ENCODE measurements at places on chromosomes 5 and 9.
A peak's percentile ranks its signal among the peaks of the same experiment; 100 is the strongest.

GRCh38 chr9:110257956-110258355, 1.6 kb upstream of the TXN start:
- DNase-seq: no peak

- DNase-seq: no peak
Measured at GRCh38 chr9:110192531-110193261, 15.3 kb downstream of the C9orf152 start.

GRCh38 chr9:136542241-136543040, 3.4 kb downstream of the NOTCH1 start:
- DNase-seq: no peak

DNA sequence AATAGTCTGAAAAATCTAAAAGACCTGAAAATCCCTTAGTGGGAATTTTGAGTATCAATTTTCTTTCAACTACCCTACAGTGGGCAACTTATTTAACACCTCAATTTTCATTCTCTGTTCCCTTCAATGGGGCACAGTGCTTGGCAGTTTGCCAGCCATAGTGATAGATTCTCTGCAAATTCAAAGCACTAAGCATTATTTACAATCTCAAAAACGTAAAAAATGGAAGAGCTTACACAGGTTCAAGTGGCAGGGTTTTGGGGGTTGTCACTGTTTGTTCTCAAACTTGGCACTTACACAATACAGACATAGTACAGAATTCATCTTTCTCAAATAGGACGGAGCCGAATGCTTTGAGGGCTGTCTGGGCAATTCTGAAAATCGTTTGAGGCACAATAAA, 515.0 kb downstream of the EFNA5 start:
- no peak for DNase-seq

DNA sequence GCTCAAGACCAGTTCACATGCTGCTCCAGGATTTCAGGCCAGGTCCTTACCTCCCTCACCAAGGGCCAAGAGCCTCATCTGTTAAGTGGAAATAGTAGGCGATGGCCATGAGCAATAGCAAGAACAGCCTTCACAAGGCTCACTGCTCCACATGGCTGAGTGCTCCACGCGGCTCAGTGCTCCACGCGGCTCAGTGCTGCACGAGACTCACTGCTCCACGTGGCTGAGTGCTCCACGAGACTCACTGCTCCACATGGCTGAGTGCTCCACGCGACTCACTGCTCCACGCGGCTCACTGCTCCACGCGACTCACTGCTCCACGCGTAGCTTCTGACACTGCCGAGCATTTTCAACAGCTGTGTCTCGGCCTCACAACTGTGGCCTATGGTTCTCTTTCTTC, 36.4 kb upstream of the ADAMTS2 start:
- DNase-seq: no peak

DNA sequence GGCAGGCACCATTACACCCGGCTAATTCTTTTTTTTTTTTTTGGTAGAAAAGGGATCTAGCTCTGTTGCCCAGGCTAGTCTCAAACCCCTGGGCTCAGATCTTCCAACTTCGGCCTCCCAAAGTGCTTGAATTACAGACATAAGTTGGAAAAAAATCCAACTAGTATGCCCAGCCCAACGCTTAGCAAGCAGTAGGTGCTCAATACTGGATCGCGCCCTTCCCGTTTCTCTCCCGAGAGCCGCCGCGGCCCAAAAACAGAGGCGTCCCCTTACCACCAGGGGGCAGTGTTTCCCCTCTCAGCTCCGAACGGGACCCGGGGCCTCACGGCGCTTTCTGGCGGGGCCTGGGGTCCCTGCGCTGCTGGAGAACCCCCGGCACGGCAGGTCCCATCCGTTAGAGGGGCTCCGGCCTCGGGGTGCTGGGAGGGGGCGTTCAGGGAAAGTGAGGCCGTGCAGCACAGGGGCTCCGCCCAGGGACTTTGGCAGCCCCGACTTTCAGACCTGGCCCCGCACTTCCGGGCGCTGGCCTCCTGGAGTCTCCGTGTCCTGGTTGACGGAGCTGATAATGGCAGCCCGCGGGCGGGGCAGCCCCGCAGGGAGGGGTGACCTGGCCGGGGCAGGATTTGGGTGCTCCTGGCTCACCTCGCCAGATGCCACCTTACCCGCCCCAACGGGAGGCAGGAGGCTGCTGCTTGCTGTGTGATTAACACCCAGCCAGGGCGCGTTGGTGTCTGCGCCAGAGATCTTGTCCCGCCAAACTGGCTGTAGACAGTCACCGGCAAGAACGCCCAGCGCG, 15.2 kb downstream of the PTGES start:
- peak; percentile 76 for DNase-seq

- DNase-seq: no peak
Measured at GRCh38 chr9:5976674-5977397, 38.6 kb downstream of the RANBP6 start.

- no peak for DNase-seq
Measured at GRCh38 chr9:77667151-77667550, 19.0 kb upstream of the GNA14 start.

DNA sequence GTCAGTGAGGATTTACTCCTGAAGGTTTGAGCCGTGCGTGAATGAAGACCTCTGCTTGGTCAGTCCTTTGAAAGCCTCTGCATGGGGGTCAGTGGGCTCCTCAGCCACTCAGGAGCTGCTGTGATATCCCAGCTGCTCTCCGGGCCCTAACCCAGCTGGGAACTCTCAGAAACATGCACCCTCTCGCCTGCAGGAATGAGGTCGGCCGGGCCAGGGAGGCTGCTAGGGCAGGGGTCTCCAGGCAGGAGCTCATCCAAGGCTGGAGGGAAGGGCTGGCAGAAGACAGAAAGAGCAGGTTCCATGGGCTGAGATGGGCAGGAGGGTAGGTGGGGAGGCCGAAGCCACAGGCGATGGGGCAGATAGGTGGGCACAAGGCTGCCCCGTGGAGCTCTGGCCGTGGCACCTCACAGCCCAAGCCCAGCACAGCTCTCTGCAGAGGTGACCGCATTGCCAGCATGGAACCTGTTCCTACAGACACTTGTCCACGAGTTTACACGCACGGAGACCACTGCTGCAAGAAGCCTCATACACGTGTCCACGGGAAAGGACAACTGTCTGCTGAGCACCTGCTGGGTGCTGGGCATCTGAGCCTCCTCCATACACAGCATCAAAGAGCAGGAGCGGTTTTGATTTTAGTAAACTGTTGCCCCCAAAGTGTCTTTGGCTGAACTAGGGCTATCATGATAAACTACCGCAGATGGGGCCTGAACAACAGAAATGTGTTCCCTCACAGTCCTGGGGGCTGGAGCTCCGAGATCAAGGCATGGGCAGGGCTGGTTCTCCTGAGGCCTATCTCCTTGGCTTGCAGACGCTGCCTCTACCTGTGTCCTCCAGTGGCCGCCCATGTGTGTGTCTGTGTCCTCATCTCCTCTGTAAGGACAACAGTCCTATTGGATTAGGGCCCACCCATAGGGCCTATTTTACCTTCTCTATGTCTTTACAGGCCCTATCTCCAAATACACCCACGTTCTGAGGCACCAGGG, 85.2 kb upstream of the ADAMTS2 start:
- DNase-seq: no peak

DNA sequence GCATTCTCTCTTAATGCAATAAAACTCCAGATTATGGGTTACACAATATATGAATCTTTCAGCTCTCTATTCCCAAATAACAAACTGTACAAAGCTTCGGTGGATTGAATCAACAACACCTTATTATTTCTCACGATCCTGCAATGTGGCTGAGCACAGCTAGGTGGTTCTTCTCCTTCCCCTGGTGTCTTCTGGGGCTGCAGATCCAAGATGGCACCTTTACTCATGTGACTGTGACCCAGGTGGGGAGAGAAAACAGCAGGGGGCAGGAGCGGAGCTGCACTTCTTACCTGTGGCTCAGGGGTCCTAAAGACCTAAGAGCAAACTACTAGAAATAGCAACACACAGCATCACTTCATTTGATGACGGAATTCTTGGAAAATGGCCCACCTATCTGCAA, 233.1 kb downstream of the IRX1 start:
- DNase-seq: no peak

- DNase-seq: no peak
Measured at GRCh38 chr9:113572076-113572861, 108.7 kb downstream of the RGS3 start.

- DNase-seq: no peak
Measured at GRCh38 chr5:154308443-154309370, 118.2 kb downstream of the GALNT10 start.

GRCh38 chr5:39256477-39257235, 37.3 kb upstream of the FYB1 start:
- no peak for DNase-seq

- DNase-seq: no peak
Measured at GRCh38 chr5:24407466-24407865, 237.3 kb downstream of the CDH10 start.

- DNase-seq: no peak
Measured at GRCh38 chr5:76145945-76146344, 62.8 kb downstream of the SV2C start.

GRCh38 chr5:176636426-176636825, 6.0 kb downstream of the EIF4E1B start:
- no peak for DNase-seq

DNA sequence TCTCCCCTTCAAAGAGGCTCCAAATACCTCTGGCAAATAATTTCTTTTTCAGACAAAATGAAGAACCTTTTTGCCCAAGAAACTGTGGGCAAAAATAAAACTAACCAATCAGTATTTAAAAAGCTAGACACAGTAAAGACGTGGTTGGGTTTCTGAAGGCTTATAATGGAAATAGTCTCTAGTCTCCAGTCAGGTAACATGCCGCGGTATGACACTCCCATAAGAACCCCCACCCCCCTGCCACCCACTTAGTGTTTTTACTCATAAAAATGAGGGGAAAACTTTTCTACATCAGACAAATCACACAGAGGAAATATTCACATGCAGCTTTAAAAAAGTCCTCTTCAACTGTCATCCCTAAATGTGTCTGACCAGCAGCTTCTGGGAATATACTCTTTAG, 105.3 kb downstream of the THBS4 start:
- DNase-seq: no peak

- no peak for DNase-seq
Measured at GRCh38 chr9:131923132-131923671, 156.5 kb downstream of the MED27 start.

- DNase-seq: no peak
Measured at GRCh38 chr5:2739360-2740050, 12.0 kb downstream of the IRX2 start.

- DNase-seq: no peak
Measured at GRCh38 chr5:122195802-122196394, 66.6 kb downstream of the ZNF474 start.

GRCh38 chr9:135016876-135017275, 70.6 kb upstream of the OLFM1 start:
- DNase-seq: no peak

DNA sequence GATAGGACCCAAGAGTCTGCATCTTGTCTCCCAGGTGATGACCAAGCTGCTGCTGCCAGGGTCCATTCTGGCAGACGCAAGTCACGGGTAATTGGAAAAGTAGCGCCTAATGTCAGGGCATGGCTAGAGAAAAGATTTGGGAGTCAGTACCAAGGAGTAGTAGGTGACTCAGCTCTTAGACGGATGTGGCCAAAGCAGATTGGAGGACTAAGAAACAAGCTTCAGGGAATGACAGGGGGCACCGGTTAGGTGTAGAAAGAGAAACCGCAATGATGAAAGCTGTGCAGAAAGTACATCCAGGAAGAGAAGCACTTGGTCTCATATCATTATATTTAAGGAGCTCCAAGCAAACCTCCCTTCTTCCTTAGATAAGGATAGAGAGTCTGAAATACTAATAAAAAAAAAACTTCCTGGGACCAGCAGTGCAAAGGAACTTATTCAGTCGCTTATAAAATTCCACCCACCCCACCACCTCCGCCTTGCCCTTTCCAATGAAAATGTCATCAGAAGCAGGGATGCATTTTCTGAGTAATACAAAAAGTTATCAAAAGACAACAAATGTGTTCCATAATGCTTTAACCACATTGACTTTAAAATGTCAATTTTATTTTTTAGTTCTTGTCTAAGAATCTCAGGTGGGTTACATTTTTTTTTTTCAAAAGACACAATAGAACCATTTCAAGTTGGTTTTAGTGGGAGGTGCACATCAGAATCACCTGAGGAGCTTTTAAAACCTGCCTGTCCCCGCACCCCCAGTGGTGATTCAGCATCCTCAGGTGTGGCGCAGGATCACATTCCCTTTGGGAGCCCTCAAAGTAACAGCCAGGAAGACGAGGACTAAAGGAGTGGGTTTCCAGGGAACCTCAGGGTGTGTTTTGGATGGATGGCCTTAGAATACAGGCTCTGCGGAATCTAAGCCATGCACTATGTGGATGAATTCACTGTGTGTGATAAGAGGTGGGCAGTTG, 31.2 kb downstream of the PTPN3 start:
- no peak for DNase-seq

DNA sequence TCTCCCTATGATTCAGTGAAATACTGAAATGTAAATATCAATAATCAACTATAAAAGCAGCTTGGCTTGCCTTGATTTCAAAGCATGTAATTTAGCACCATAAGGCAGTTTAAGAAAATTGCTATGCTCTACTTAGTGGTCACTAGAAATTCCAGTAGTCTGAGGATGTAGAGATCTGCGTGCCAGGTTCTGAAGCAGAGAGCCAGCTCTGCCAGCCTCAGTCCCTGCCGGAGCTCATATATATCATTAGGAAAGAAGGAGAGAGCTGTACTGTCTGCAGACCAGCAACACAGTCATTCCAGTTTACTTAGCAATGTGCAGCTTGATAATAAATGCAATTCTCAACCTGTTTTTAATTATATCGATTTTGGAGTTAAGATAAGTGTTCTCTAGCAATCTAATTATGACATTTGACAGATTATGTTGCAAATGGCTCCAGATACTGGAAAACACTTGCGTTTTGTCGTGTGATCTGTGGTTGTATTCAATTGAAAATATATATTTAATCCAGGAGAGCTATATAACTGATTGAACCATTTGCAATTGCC, 540.5 kb downstream of the CTNND2 start:
- no peak for DNase-seq

DNA sequence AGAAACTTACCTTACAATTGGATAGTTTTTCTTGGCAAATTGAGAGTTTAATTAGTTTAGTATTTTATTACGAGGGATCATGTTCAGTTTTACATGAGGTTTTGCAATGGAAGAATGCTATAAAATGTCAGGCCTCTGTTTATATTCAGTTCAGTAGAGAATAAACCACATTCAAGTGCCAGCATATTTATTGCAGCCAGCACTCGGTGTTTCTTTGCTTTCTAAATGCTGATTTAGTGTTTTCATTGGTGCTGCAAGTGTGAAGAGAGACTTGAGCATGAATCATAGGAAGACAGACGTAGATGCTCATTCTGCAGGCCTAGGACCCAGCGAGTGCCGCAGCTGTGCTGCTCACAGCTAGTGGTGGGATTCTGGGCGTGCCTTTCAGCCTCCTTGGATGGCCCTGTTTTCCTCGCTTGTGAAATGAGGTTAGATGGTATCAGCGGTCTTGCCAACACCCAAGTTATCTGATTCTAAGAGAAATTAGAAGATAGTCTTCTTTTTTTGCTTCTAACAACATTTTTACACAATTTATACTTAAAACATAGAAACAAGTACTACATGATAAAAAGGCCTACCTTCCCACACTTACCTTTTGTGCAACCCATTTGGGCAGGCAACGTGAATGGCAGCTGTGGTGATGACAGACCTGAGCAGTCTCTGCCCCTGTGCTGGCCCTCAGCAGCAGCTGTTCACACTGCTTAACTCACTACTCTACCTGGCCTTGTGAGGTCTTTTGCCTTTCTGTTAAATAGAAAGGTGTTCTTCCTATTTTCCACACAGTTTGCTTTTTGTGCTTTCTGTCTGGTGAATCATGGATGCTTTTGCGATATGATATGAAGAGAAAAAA, 26.8 kb upstream of the TNFAIP8 start:
- no peak for DNase-seq

- DNase-seq: no peak
Measured at GRCh38 chr9:32387256-32387655, 2.8 kb downstream of the ACO1 start.
